ENCODE measurements at places on chromosomes 12 and 14.

DNA sequence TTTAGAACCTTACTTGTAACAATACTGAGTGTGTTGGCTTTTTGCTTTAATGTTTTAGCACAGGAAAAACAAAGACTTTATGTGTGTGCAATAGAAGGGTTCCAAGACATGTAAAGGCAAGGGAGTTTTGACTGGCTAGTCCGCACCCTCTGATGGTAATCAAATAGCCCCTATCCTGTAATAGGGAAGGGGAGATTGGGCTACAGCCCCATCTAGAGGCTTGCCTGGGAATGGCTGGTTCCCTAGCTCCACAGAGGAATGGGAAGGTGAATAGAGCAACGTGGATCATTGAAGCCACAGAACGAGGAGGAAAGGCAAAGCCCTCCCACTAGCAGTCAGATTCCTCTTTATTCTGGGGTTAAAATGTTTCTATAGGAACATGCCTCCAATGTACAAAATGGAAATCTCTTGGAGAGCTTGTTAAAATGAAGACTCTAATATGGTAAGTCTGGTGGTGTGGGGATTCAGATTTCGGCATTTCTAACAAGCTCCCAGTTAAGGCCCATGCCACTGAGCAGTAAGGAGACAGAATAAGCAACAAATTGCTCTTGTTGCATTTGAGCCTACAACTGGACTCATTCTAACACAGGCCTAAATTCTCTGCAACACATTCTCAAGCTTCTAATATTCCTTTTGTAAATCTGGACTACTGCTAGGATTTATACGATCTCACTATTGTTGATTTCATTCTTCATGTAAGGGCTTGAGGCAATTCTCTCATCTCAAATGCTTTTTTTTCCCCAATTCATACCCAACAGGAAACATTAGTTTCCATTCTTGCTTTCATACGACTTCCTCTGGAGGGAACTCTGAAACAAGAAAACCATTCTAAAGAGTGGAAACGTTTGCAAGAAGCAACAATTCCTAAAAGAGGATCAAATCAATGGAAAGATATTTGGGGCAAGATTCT lies 57.1 kb downstream of the NIN start:
- peak; percentile 63 for DNase-seq

- DNase-seq: peak; percentile 86
Observed at GRCh38 chr14:86787717-86788116, 1205.3 kb downstream of the GALC start.

GRCh38 chr14:20499108-20499507 lies 6.2 kb upstream of the RNASE10 start:
- DNase-seq: no peak

GRCh38 chr12:26807292-26807691 lies 25.7 kb downstream of the ITPR2 start:
- DNase-seq: no peak

DNA sequence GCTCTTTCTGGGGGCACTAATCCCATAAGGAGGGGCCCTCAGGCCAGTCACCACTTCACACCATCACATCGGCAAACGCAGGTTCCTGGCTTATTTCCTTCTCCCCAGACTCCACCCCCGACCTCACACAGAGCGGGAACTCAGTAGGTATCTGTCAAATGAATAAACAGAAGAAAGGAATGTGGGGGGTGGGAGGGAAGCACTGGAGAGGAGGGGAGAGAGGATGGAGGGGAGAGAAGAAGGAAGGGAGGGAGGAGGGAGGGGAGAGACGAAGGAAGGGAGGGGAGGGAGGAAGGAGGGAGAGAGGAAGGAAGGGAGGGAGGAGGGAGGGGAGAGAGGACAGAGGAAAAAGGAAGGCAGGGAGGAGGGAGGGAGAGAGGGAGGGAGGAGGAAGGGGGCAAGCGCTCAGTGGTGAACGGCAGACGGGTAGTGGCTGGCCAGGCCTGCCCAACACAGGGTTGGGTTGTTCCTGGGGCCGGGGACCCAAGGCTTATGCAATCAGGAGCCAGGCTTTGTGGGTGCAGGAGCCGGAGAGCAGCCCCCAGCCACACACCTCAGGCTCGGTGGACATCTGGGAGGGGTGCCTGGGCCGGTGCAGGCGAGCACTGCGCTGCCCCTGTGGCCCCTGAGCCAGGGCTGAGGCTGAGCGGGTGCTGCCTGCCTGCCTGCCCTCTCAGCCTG lies 52.6 kb upstream of the FBRSL1 start:
- DNase-seq: peak; percentile 64

DNA sequence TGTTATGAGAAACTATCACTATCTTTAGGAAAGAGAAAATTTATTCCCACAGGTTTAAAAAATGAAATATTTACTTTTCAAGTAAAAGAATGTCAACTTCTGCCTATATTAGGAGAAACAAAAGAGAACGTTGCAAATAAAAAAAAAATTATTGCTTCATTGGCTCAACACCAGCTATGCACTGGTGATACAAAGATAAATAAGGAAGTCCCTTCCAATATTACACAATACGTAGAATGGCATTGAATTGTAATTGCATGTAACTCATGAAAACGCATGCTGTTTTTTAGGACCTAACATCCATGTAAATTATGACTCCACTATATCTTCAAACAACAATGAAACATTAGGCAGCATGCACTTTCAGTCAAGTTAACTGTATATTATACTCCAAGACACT lies 56.4 kb upstream of the RERGL start:
- no peak for DNase-seq

- no peak for DNase-seq
Observed at GRCh38 chr14:39229222-39229543, 4.5 kb upstream of the MIA2 start.

DNA sequence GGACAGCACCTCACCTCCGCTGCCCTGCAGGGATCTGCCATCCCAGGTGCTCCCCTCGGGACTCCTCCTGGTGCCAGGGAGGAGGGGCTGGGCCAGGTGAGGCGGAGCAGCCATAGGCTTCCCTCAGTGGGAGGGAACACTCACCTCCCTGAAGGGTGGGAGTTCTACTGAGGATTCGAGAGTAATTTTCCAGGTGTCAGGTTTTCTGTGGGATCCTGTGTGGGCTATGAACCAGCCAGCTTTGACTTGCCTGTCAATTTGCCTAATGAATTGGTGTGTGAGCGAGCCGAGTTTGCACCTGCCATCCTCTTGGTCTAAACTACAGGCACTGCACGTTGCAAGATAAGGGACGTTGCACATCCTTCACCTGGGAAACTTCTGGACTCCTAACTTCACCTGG lies 50.3 kb downstream of the NOC4L start:
- DNase-seq: no peak

- DNase-seq: no peak
Observed at GRCh38 chr12:57940052-57940914, 1.1 kb upstream of the ATP23 start.

DNA sequence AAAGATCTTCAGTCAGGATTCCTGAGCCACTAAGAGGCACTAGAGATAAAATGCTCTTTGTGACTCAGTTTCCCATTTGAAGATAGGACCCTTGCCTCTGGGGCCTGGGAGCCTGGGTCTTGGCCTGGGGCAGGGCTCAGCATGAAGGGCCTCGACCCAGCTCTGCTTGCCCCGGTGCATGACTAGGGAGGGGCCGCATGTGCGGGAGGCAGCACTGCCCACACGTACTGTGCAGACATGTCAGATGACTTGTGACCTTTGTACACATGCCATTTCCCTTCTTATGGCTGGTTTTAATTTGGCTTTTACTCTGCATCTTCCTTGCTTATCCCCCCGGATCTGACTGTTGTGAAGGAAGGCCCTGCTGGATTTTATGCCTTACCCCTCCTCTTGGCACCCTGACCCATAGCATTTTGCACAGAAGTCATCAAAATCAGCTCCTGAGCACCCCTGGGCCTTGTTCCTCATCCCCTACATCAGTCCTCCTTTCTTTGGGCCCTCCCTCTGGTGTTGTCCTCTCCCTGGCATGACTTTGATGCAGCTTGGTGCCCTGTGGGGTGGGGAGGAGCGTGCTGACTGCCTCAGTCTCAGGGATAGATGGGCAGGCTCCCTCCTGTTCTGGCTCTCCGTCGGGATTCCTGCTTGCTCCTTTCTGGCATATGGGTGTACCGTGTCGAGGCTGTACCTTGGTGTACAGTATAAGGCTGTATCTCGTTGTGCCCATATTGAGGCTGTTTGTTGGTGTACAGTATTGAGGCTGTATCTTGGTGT lies 4.4 kb downstream of the CLSTN3 start:
- DNase-seq: no peak

DNA sequence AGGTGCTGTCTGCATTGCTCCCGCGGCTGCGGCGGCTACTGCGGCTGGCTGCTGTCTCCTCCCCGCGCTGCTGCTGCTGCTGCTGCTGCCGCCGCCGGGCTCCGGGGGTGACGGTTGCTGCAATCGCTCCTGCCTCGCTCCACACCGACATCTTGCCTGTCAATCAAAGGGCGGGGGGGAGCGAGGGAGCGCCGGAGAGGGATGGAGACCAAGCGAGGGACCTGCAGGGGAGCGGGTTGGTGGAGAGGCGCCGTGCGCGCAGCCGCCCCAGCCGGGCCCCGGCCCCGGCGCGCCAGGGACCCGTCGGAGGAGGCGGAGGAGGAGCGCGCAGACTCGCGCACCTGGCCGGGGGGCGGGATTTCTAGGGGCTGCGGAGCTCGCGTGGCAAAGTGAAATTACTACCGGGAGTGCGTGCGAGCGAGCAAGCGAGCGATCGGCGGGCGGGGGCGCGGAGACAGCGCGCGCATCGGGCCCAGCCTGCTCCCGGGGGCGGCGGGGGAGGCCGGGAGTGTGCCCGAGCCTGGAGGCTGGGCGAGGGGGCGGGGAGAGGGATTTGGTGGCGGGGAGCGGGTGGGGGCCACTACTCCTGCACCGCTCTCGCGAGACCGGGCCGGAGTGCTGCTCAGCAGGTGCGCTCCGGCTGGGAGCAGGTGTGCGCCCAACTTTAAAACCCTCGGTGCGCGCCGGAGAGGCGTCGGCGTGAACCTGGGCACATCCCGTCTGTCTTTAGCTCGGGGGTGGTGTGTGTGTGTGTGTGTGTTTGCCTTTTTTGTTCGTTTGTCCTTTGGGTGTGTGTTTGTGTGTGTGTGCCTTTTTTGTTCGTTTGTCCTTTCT lies at the start of gene KSR2:
Gene KSR2, minus strand, starts transcription at position 165 of the 834 bp plus-strand sequence. CDS start 735 bp downstream, outside the sequence.
- peak; percentile 62 for DNase-seq

DNA sequence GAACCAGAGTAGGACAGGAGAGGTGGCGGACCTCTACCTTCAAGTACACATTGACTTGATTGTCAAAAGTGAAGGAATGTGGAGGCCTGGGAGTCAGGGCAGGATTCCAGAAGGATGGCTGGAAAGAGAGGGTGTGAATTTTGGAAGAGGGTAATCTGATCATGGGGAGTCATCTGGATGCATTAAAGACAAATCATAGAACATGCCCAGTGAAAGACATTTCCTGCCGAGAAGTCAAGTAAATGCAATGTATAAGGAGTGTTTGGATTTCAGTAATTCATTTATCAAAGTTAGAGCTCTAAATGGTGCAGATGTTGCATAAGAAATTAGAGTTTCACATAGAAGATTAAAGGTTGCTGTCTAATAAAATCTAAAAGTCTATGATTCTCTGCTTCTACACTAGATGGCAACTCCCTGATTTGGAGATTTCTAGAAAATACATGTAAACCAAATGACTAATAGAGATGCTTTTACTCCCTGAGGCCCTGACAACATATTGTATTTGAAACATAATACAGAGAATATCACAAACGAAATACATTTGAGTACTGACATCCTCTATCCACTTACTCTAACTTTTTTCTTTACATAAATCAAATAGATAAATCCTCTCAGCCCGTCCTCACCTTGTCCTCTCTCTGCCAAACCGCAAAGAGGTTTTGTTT lies 91.3 kb downstream of the KCNA5 start:
- no peak for DNase-seq

DNA sequence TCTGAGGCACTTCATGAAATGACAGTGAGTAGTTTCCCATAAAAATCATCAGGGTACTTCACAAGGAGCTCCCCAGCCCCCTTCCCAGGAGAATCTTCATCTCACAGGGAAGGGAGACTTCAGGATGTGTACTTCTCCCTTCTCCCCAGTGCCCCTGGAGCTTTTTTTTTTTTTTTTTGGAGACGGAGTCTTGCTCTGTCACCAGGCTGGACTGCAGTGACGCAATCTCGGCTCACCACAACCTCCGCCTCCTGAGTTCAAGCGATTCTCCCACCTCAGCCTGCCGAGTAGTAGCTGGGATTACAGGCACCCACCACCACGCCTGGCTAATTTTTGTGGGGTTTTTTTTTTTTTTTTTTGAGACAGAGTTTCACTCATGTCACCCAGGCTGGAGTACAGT lies 10.4 kb downstream of the ITPK1 start:
- DNase-seq: no peak

- DNase-seq: no peak
Observed at GRCh38 chr14:91349481-91350074, 68.0 kb downstream of the CCDC88C start.

GRCh38 chr12:3046441-3047200 lies 30.6 kb upstream of the TSPAN9 start:
- peak; percentile 62 for DNase-seq

Data from tongue (tissue), 3 donors.